ENCODE measurements at places on chromosomes 4 and X. TPM values are rescaled to one million over a fixed set of nuclear protein-coding genes. Genes with fewer than 3 reads are reported as not detected.

GRCh38 chr4:23368081-23368697 lies 521.7 kb downstream of the PPARGC1A start:
- H3K27ac ChIP-seq, result no peak overlapping the region
- H3K4me3 ChIP-seq, result no peak overlapping the region
- H3K4me1 ChIP-seq, result no peaks in the 10 kb centered on the region
- H3K36me3 ChIP-seq, result no peaks in the 10 kb centered on the region
- H3K27me3 ChIP-seq, result no peaks in the 10 kb centered on the region
- no peak for DNase-seq

DNA sequence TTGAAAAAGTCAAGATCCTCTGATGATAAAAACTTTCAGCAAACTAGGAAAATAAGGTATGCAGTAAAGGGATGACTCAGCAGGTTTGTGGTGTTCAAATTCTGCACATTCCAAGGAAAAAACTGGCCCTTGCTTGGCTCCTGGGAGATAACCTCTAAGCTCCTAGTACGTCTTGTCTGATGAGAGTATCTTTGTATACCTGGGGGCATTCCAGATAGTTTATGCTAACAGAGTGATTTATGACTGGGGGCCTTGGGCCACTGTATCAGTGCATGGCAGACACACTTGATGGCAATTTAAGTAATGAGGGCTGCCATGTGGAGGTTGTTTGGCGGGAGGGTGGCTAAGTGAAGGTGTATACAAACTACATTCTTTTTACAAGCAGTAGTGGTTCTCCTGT lies 56.9 kb downstream of the NSG1 start:
- no peak overlapping the region for H3K4me3 ChIP-seq
- H3K36me3 ChIP-seq, result no peaks in the 10 kb centered on the region
- peaks cover 12% of the 10 kb centered on the region for H3K4me1 ChIP-seq
- DNase-seq, result no peak
- H3K27me3 ChIP-seq, result no peaks in the 10 kb centered on the region

DNA sequence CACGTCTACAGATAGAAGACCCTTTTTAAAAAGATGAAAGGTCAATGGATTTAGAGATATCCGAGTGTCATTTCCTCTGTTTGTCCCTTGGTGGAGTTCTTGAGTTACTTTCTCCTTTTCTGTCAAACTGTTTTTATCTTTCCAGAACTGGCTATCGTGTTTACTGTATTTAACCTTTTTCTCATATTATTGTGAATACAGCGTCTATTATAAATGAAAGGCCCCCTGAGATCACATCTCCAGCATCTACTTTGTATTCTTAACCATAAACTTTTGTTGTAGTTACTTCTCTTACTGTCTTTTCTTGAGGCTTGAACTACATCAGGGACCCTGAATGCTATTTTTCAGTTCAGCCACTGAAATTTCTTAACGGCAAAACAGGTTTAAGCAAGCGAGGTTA lies 4.0 kb upstream of the PCDH7 start:
- H3K27me3 ChIP-seq, result peaks cover 42% of the 10 kb centered on the region
- no peak for DNase-seq
- H3K27ac ChIP-seq, result no peak overlapping the region
- peaks cover 9% of the 10 kb centered on the region for H3K36me3 ChIP-seq

GRCh38 chrX:103927030-103927429 lies 35.4 kb upstream of the TMSB15B start:
- H3K27me3 ChIP-seq, result no peaks in the 10 kb centered on the region
- peaks cover 2% of the 10 kb centered on the region for H3K36me3 ChIP-seq

- H3K4me3 ChIP-seq, result no peak overlapping the region
- DNase-seq, result no peak
- no peak overlapping the region for H3K27ac ChIP-seq
- H3K36me3 ChIP-seq, result no peaks in the 10 kb centered on the region
- H3K4me1 ChIP-seq, result no peaks in the 10 kb centered on the region
Measured at GRCh38 chr4:179344861-179345260, 1902.6 kb upstream of the AGA start.

The JADE1 gene
- total RNA-seq, result 38.0 TPM

- no peaks in the 10 kb centered on the region for H3K4me1 ChIP-seq
- no peak overlapping the region for H3K27ac ChIP-seq
- no peaks in the 10 kb centered on the region for H3K27me3 ChIP-seq
- no peaks in the 10 kb centered on the region for H3K36me3 ChIP-seq
Measured at GRCh38 chrX:56268888-56269287, 36.7 kb downstream of the KLF8 start.

GRCh38 chrX:35461164-35461563 lies 337.0 kb upstream of the MAGEB16 start:
- H3K27ac ChIP-seq, result no peak overlapping the region
- no peak overlapping the region for H3K4me3 ChIP-seq
- no peak for DNase-seq
- H3K36me3 ChIP-seq, result no peaks in the 10 kb centered on the region

DNA sequence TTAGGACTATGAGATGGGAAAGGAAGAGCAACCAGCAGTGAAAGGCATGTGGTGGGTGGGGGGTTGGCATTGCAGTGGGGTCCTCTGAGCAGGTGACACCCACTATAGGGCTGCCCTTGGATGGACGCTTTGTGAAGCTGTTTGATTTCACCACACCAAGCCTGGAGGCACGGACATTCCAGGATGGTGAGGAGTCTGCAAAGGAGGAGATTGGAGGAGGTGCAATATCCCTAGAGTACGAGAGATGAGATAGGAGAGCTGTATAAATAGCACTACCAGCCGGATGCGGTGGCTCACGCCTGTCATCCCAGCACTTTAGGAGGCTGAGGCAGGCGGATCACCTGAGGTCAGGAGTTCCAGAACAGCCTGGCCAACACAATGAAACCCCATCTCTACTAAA lies 42.3 kb downstream of the SHOX start:
- H3K27ac ChIP-seq, result no peak overlapping the region
- H3K27me3 ChIP-seq, result peaks cover 13% of the 10 kb centered on the region
- H3K4me3 ChIP-seq, result no peak overlapping the region
- H3K4me1 ChIP-seq, result no peaks in the 10 kb centered on the region
- H3K36me3 ChIP-seq, result no peaks in the 10 kb centered on the region
- no peak for DNase-seq

DNA sequence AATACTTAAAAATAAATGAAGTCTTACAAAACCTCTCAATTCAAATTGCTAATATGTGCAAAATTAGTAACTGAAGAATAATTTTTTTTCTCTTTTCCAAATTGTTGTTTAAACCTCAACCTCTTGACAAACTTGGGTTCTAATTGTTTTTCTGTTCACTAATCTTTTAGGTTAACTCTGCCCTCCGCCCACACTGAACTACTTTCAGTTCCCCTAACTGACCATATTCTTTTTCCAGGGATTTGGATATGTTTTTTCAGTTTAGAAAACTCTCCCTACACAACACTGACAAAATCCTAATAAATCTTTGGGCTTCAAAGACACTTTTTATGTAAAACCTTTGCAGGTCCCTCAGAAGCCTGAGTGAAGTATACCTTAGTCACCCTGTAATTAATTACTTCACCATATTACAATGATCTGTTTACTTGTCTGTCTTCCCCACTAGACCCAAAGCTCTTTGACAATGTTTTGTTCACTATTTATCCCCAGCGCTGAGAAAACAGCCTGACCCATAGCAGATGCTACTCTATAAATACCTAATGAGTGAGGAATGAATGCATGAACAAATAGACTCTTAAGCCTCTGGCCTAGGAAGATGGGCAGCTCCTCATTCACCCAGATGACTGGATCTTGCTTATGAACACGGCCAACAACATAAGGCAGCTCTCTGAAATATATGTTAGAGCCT lies 134.9 kb downstream of the MAML3 start:
- no peak for DNase-seq
- H3K4me1 ChIP-seq, result peaks cover 2% of the 10 kb centered on the region
- H3K27ac ChIP-seq, result no peak overlapping the region
- no peak overlapping the region for H3K4me3 ChIP-seq
- H3K36me3 ChIP-seq, result peaks cover under 1% of the 10 kb centered on the region
- peaks cover 17% of the 10 kb centered on the region for H3K27me3 ChIP-seq

DNA sequence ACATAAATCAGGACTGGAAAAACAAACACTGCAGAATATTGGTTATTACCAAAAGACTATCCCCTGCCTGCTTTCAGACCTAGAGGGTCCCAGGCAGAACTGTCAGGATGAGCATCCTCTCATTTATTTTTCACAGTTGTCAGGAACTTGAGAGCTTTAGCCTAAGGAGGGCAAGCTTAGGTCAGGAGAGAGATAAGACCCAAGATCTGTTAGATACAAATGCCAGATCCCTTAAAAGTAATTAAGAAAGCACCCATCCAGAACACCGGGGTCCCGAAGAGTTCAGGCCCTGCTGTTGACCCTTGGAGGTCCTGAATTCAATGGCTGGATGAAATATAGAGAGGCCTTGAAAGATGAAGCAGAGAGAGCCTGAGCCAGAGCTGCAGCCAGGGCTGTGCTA lies 5.9 kb upstream of the MAGEB3 start:
- H3K4me3 ChIP-seq, result no peak overlapping the region
- H3K36me3 ChIP-seq, result no peaks in the 10 kb centered on the region
- DNase-seq, result no peak
- no peaks in the 10 kb centered on the region for H3K27me3 ChIP-seq
- no peaks in the 10 kb centered on the region for H3K4me1 ChIP-seq
- H3K27ac ChIP-seq, result no peak overlapping the region

GRCh38 chr4:139668658-139669201 lies 3.1 kb downstream of the MGST2 start:
- H3K27ac ChIP-seq, result no peak overlapping the region
- no peaks in the 10 kb centered on the region for H3K27me3 ChIP-seq
- DNase-seq, result no peak
- peaks cover 18% of the 10 kb centered on the region for H3K4me1 ChIP-seq
- peaks cover 2% of the 10 kb centered on the region for H3K36me3 ChIP-seq
- no peak overlapping the region for H3K4me3 ChIP-seq

DNA sequence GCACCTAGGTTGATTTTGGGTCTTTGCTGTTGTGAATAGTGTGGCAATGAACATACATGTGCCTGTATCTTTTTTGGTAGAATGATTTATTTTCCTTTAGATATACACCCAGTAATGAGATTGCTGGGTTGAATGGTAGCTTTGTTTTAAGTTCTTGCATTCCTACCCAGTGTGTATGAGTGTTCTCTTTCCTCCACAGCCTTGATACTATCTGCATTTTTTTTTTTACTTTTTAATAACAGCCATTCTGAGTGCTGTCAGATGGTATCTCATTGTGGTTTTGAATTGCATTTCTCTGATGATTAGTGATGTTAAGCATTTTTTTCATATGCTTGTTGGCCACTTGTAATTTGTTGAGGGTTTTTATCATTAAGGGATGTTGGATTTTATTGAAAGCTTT lies 351.8 kb upstream of the GNPDA2 start:
- H3K27ac ChIP-seq, result no peak overlapping the region
- no peak for DNase-seq
- H3K4me1 ChIP-seq, result no peaks in the 10 kb centered on the region
- no peaks in the 10 kb centered on the region for H3K36me3 ChIP-seq

DNA sequence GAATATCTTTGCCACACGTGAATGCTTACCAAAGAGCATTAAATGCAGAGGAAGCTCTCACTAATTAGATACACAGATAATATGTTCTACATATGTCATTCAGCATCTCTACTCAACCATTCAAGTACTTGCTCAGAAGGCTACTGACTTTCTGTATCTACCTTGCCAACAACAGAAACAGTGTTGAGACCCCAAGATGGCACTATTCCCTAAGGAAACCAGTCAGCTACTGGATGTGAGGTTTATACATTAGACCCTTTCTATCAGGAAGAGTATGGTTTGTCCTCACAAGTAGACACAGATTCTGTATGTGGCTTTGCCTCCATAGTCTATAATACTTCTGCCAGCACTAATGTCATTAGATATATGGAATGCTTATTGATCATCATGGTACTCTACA lies 443.9 kb upstream of the INTU start:
- no peak overlapping the region for H3K4me3 ChIP-seq
- H3K4me1 ChIP-seq, result no peaks in the 10 kb centered on the region
- H3K36me3 ChIP-seq, result no peaks in the 10 kb centered on the region

The GLRA2 gene
- total RNA-seq, result not detected

DNA sequence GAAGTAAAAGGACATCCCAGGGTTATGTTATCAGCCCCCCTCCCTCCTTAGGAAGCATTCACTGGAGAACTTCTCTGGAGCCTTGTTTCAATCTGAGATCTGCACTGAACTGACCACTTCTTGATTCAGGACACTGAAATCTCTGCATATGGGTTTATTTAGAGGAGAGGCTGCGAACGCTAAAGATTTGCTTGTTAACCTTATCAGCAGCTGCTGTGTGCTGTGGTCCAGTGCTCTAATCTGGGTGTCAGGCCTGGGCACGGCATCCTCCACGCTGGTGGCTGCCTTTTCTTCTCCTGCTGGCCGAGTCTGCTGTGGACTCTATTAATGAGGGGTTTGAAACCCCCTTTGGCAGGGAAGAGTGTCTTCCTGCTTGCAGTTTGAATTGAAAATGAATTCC lies 1094.7 kb upstream of the TENM3 start:
- peaks cover 23% of the 10 kb centered on the region for H3K27me3 ChIP-seq
- no peak for DNase-seq
- no peak overlapping the region for H3K27ac ChIP-seq

DNA sequence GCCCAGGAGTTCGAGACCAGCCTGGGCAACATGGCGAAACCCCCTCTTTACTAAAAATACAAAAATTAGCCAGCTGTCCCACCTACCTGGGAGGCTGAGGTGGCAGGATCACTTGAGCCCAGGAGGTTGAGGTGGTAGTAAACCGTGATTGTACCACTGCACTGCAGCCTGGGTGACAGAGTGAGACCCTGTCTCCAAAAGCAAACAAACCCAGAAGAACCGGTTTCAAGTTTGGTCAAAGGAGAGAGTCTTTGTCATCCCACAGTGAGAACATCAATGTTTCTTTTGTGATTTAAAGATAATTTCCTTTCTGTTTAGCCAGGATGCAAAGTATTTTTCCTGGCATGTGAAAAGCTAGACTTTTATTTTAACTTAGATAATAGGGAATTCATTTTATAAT lies 26.7 kb downstream of the PDK3 start:
- H3K27me3 ChIP-seq, result no peaks in the 10 kb centered on the region
- H3K4me3 ChIP-seq, result no peak overlapping the region
- peaks cover 13% of the 10 kb centered on the region for H3K4me1 ChIP-seq
- no peak for DNase-seq

DNA sequence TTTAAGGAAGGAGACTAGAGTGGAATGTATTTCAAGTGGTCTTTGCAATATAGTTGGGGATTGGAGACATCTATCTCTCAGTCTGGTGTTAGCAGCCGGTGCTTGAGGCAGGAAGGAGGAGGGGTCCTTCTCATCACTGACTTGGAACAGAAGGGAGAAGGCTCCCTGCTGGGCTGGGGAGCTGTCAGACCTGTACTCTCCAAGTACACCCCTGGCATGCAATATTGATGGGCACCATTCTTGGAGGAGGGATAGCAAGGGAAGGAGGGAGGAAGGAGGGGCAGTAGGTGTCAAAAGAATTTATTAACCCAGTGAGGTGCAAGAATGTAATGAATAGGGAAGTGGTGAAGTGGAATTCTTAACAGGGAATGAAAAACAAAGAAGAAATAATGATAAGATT lies 338.8 kb downstream of the UNC5C start:
- no peaks in the 10 kb centered on the region for H3K36me3 ChIP-seq
- H3K27ac ChIP-seq, result no peak overlapping the region
- H3K4me3 ChIP-seq, result no peak overlapping the region
- DNase-seq, result no peak
- peaks cover 10% of the 10 kb centered on the region for H3K27me3 ChIP-seq

GRCh38 chr4:78878031-78878430 lies 61.2 kb downstream of the PAQR3 start:
- H3K4me3 ChIP-seq, result no peak overlapping the region
- no peaks in the 10 kb centered on the region for H3K27me3 ChIP-seq

Data from T-helper 17 cell (primary cell).